ENCODE measurements at places on chromosomes 3 and 15.

DNA sequence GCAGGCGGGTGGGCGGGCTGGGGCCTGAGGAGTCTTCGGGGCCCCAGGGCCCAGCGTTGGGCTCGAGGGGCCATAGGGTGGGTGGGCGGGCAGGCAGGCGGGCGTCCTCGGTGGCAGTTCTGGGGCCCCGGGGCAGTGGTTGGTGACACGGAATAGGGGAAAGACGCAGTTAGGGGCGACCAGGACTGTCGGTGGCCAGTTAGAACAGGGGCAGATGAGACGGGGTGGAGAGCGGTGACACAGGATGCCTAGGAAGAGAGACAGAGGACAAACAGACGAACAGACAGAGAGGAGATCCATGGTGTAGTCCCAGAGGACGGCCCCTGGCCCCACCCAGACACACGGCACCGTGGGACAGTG lies 36.5 kb downstream of the GRIP2 start:
- DNase-seq = no peak

DNA sequence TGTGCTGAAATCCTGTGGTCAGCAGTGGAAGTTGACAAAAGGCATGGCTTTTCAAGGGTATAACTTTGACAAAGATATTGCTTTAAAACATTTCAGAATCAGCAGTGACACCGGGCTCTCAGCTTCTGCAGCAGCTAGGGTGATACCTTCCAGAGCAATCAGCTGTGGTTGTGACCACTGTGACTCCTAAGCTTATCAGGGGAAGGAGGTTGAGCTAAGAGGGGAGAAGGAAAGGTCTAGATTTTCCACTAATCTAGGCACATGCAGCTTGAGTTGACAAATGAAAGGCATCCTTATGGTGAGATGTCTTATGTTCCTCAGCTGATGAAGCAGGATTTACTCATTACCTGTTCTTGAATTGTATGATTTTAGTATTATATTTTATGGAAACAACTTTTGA lies 16.3 kb upstream of the LRRFIP2 start:
- no peak for DNase-seq

- DNase-seq = no peak
Observed at GRCh38 chr3:152272771-152273242, 4.1 kb downstream of the MBNL1 start.

GRCh38 chr3:114308377-114308776 lies 14.5 kb downstream of the TIGIT start:
- no peak for DNase-seq

- no peak for DNase-seq
Observed at GRCh38 chr3:55771503-55771902, 284.4 kb upstream of the WNT5A start.

GRCh38 chr3:4532535-4533112 lies 39.5 kb downstream of the ITPR1 start:
- DNase-seq = no peak

DNA sequence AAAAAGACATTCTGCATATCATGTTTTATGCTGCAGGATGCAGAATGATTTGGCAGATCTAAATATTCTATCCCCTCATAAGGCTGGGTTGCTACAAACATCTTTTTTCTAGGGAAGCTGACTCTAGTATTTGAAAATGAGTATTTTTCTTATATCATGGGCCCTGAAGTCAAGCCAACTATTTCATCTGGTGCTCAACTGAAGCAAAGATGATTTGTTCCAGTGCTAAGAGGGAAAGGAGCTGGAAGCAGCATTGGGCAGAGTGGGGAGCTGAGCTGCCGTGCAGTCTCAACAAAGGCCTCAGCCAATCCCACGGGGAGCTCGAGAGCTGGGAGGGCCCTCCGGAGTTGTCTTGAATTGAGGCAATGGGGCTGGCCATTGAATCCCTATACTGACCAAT lies 155.3 kb upstream of the SLCO3A1 start:
- DNase-seq = no peak

GRCh38 chr3:173013219-173013832 lies 127.7 kb downstream of the SPATA16 start:
- DNase-seq = no peak

- DNase-seq = no peak
Observed at GRCh38 chr3:60803216-60804173, 447.8 kb downstream of the FHIT start.

- DNase-seq = no peak
Observed at GRCh38 chr3:122560680-122561079, 3.4 kb downstream of the PARP9 start.

DNA sequence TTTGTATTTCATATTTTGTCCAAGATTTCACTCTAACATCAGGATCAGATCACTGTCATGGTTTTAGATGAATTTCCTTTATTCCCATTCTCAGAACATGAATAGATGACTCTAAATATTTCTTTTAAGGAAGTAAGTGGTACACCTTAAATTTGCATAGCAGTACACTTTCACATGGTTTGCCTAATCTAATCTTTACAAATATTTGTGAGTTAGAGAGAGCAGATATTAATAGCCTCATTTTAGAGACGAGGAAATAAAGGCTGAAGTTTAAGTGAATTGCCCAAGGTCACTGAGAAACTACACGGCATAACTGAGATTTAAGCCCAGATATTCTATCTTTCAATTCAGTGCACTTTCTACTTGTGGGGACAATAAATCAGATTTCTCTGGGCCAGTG lies 14.2 kb downstream of the TERC start:
- no peak for DNase-seq

- no peak for DNase-seq
Observed at GRCh38 chr3:128226795-128227395, 73.6 kb downstream of the EEFSEC start.

DNA sequence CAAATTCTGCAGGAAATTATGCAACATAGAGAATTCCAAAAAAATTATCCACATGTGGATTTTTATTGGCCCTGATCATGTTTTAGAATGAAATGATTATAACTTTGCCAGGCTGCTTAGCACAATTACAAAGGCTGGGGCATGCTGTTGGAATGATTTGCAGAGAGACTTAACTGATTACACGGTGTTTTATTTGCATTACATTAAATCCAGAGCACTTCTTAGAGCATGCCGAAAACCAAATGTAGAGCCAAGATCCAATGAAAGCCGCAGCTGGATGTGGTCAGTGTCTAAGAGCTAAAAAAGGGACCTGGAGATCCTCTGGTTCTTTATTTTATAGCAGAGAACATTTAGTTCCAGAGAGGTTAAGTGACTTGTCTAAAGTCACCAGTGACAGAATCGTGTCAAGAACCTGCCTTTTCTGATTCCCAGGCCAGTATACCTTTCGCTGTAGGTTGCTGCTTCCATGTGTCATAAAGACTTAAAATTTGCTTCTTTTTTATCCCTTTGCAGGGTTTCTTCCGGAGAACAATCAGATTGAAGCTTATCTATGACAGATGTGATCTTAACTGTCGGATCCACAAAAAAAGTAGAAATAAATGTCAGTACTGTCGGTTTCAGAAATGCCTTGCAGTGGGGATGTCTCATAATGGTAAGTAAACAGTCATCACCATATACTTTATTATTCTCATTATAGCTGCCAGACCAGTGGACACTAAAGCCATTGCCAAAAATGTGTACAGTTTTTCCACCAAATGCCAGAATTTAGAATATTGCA lies 92.0 kb upstream of the TSEN2 start:
- DNase-seq = no peak

DNA sequence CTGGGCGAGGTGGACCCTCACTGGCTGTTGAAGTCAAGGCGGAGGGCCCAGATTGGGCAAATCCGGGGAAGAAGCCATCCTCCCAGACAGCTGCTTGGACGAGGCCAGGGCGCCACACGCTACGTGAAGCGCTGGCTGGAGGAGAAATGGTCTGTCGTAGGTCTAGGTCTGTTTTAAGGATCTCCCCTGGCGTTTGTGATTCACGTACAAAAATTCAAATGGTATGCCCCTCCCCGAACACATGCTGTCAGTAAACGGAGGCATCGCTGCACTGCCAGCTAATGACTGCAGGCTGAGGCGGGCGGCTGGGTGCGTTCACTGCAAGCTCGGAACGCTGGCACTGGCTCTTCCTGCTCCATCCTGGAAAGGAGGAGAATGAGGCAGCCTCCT lies 69.9 kb downstream of the EPHB3 start:
- DNase-seq = no peak

DNA sequence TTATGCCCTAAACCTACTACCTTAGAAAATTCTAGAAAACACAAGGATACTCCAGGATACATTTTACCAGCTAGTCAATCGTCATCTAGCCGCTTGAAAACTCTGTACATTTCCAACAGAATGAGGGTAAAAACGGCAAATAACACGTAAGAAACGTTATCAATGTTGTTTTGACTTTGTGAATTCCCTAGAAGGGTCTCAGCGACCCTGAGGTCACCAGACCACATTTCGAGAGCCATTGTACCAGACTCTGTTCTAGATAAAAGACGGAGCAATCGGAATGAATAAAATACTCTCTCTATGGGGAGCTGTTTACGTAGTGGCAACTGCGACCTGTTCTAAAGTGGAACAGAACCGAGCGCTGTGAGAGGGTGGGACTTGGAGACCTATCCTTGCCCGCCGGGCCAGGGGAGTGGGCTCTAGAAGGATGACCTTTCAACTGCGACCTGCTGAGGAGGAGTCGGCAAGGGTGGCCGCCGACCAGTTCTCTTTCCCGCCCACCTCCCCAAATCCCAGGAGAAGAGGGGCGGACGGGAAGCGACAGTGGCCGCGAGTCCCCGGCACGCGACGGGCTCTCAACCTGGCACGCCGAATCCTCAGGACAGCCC lies 778 bp upstream of the AP4E1 start:
- DNase-seq = no peak

DNA sequence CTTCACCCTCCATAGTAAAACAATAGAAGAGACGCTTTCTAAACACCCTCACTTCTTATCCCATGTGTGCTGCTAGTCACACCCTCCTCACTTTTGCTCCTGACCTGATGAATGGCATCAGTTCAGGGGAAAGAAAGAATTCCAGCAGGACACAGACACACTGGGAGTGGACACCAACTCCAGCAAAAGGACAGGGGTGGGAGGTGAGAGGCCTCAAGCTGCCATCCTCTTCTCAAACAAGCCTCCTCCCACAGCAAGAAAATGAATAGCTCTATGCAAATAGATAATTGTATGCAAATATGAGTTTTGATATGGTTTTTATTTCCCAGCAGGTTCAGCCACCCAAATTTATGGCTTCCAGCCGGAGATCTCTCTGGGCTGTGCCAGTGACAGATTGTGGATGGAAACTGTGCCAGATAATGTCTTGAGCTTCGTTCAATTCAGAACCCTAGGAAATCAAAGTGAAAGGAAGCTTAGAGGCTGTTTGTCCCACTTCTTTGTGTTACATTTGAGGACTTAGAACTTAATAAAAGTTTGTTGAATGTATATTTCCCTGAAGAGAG lies 209.3 kb upstream of the PPP2R3A start:
- DNase-seq = no peak

- DNase-seq = no peak
Observed at GRCh38 chr15:75454471-75455378, 3.2 kb upstream of the SIN3A start.

DNA sequence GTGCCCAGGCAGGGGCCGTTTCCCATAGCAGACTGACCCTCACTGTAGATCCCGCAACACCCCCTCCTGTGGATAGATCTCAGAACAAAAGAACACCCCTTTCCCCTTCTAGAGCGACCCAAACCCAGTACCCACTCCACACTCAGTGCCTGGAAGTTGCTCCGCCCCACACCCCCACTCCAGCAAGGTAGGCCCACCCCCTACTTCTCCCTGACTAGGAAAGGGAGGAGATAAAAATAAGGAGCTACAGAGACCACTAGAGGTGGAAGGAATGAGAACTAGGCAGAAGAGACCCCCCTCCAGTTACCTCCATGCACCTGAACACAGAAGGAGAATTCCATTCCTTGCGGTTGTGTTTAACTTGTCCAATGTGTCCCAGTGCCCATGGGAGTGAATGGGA lies 30.2 kb upstream of the PARL start:
- DNase-seq = no peak

DNA sequence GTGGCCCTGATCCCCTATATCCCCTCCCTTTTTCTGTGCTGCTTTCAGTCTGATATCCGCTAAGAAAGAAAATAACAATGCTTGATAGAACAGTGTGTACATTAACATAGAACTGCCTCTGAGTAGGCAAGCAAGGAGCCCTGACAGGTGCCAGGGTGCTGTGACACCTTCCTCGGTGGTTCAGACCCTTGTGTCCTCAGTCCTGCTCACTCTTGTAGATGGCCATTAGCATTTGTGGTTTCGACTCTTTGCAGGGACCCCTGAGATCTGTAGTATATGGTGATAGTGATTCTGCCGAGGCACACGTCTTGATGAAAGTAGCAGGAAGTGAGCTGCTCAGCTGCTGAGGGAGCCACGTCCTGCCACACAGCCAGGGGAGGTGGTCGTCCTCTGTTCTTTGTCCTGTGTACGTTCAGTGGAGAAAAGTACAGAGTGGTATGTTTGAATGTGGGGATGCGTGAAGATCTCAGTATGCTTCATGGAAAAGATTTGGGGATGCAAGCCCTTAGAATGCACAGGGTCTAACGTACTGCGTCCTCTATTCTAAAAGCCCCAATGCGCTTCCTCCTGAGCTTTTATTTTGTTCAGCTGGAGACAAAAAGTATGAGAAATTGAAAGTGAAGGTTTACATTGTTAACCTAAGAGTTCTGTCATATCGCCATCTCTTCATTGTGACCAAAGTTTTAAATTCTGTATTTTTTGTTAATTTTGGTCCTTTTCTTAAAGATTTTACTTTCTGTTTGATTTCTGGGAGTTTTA lies 35.4 kb downstream of the PXYLP1 start:
- no peak for DNase-seq

DNA sequence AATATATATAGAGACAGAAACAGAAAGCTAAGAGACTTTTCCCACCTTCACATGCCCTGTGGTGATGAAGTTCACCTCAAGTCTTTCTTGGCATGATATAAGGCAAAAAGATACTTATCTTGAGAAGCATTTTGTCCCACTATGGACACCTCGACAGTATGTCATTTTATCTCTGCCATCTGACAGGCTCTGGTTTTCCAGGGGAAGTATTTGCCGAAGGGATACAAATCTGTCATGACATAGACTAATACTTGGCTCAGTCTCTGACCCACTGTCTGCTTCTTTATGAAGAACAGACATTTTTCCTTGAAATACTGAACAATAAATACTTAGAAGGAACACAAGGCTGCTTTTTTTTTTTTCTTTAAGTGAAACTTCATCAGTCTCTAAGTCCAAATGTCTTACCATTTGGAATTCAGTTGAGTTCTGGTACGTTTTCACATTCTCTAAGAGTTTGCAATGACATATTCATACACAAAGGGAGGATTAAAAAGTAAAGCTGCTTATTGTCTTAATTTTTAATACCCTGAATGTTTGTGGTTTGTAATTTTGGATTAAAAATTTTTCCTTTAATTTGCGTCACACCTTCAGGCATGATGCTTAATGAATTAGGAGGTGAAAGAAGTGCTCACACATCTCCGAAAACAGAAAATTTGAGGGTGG lies 87.8 kb upstream of the LMOD3 start:
- DNase-seq = no peak

DNA sequence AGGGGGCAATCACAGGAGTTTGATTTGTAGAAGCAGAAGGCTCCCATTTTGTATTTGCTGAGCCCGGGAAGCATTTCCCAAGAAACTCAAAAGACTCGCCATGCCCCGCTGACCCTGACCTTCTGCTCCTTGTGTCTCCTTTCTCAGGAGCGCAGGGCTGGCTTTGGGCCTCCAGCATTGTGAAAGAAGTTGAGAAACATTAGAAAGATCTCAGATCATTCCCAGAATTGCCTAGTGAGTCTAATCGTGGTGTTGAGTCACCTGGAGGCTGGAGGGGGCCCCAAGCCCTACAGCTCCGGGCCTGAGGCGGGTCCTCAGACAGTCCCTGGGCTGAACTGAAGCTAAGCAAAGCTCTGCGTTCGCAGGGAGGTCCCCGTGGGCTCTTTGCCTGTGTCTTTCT lies 10.9 kb upstream of the PIGZ start:
- DNase-seq = no peak

GRCh38 chr3:117798221-117798620 lies 1088.6 kb downstream of the TUSC7 start:
- no peak for DNase-seq

Measured in NCI-H1930 (cell line).